ENCODE measurements at places on chromosomes 2 and 18.
A peak's percentile ranks its signal among the peaks of the same experiment; 100 is the strongest.

DNA sequence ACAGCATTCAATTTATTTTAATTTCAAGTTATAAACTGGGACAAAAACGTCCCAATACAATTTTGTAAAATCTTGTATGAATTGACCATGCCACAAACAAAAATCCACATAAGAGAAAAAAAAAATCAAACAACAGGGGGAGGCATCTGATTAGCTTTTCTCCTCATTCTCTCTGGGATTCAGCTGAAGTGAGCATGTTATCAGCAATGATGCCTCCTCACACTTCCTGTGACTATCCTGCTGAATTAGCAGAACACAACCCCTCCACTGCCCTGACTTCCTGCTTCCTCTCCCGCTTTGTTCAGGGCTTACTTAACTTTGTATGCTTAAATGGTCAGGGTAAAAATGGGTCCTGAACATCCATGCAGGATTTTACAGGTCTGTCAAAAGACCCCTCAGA is 132.2 kb upstream of the ITGB6 start:
- no peak for DNase-seq

DNA sequence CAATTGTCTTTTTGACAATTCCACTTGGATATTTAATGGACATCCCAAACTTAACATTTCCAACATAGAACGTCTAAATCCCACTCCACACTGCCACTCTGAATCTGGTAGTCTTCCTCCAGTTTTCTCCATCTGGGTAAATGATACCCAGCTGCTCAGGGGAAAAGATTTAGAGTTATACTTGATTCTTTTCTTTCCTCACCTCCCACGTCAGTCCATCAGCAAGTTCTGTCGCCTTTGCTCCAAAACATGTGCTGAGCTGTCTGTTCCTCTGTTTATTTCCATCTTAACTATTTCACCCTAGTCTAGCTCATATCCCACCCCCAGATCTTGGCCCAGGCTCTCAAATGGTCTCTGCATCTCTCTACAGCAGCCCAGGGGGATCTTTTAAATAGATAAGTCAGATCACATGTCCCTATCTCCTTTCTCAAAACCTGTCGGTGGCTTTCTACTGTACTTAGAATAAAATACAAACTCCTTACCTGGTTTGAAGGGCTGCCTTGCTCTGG is 43.4 kb upstream of the GMCL1 start:
- DNase-seq = peak; percentile 1

- no peak for DNase-seq
Observed at GRCh38 chr2:28618221-28619141, 122.6 kb downstream of the PLB1 start.

GRCh38 chr2:133171393-133172004 is 396.8 kb downstream of the NCKAP5 start:
- DNase-seq = no peak

DNA sequence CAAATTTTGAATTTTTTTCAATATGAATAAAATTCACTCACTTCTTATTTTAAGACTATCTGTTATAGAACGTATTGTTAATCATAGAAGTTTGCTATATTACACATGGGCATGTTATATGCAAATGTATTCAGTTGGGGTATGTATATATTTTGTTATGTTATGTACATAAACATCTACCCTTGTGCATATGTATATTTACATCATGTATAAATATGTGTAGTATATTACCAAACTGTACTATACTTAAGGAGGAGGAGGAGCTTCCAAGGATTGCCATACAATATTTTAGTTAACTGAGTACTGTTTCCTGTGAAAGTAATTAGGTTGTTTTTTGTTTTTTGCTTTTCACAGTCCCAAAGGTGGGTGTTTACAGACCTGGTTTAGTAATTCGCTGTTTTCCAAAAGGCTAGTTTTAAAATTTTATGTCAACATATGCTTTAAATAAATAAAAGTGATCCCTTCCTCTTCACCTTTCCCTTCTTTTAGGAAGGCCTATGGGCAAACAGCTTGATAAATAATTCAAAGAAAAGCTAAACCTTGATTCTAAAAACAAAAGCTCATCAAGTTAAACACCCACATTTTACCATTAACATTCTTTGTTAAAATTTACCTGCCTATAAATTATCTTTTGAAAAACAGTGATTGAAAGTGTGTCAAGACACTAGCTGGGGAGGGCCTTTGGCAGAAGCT is 12.9 kb upstream of the POU3F3 start:
- DNase-seq = no peak

- DNase-seq = no peak
Observed at GRCh38 chr2:121748202-121748601, 7.2 kb upstream of the TSN start.

DNA sequence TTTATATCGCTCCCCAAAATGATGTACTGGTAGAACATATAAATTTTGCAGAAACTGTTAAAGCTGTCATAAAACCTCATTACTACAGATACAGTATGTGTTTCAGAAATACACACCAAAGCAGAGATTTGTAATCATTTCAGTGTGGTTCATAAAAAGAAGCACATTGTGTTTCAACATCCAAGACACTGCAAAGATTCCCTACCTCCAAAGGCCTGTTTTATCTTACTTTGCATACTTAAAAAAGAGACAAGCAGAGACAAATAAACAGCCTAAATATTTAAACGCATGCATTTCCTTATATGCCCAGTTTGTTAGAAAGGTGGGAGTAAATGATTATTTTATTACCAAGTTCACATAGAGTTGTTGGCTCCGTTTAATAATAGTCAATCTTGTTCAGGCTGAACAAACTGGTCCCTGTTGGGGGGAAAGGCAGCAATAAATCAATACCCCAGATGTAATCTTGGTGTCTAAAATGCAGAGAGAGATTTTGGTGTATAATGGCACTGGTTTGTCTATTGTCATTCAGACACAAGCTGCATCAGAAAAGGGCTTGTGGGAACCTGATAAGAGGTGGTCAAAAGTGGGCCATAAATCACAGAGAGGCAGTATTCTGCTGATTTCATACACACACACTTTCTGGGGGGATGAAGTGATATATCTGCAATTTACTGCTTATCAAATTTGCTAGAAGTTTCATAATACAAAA is 321.4 kb upstream of the ETAA1 start:
- no peak for DNase-seq

- peak; percentile 15 for DNase-seq
Observed at GRCh38 chr18:78754311-78755043, 225.1 kb upstream of the SALL3 start.

DNA sequence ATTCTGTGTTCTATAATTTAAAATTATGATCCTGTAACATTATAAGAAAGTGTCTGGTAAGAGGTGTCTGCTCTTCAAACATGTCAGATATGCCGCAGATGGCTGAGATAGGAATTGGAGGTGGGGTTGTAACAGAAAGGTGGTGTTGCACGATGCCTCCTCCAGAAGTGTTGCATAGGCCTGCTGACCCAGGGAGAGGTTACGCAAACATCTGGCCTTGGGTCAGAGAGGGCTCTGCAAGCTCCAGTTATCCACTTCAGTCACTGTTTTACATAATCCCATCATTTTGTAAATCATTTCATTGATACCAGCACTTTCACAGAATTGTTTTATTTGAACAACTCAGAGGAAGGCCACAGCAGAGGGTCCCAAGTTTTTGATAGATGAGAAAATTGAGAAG is 256.5 kb downstream of the OSR1 start:
- no peak for DNase-seq

GRCh38 chr2:171673905-171674304 is 13.4 kb upstream of the DYNC1I2 start:
- no peak for DNase-seq

- DNase-seq = no peak
Observed at GRCh38 chr2:120729406-120730399, 6.0 kb upstream of the GLI2 start.

DNA sequence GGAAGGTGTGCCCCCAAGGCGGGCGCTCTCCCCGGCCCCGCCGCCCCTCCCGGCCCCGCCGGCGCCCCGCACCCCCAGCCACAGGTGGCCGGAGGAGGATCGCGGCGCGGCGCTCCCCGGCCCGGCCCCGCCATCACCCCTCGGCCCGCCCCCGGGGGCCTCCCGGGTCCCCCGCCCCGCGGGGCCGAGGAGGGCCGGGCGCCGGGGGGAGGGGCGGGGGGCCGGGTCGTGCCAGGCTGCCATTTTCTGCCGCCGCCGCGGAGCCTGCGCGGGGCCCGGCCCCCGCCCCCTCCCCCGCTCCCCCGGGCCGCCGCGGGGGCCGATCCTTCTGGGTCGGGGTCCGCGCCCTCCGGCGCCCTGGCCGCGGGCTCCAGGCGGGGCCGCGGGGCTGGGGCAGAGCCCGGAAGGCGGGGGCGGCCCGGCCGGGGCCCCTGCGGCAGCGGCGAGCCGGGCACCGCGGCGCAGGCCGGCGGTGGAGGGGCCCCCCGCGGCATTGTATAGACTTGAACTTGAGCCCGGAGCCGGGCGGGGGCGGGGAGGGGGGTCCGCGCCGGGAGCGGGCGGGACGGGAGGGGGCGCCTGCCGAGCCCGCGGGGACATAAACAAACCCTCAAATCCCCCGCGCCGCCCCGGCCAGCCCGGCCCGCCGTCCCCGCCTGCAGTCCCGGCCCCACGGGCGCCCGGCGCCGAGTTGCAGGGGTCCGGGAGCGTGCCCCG is 556 bp downstream of the DNMT3A start:
- peak; percentile 77 for DNase-seq

Measured in activated CD8-positive, alpha-beta memory T cell treated with anti-CD3 and anti-CD28 coated beads for 24 hours (primary cell).